ENCODE measurements at places on chromosomes 11 and 22.

- DNase-seq = no peak
Measured at GRCh38 chr11:112425121-112425520, 164.5 kb upstream of the PLET1 start.

DNA sequence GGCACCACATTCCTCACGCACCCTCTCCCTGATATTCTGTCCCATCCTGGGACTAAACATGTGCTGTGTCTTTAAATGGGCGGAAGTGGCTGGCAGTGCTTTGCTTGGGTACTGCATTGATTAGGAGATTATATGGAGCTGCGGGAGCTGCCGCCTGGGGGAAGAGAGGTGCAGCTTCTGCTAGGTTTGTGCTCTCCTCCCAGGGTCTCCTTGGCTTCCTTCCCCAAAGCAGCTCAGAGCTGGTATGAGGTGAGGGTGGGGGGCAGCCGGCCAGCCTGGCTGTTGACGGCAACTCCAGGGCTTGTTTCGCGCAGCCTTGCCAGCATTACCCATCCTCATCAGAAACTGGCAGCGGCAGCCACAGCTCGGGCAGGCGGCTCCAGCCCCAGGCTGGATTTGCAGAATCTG is 95.4 kb downstream of the GRAMD1B start:
- no peak for DNase-seq

DNA sequence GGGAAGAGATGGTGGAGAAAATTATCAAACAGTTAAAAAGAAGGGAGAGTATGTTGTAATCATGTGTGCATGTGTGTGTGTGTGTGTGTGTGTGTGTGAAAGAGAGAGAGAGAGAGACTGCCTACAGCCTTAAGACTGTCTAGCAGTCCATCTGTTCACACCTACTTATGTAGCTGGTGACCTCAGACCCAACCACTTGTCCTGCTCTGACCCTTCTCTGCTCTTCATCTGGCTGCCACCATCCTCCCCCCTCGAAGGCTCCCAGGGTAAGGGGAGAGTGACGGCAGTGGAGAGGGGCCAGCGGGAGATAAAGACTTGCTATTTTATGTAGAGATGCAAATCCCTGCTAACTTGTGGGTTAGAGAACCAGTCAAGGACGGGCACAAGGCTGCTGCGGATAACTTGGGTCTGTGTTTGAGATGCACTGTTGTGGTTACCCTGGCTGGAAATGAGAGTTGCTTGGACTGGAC is 24.9 kb upstream of the GRAMD1B start:
- no peak for DNase-seq

GRCh38 chr11:117980720-117981119 is 5.5 kb upstream of the IL10RA start:
- DNase-seq = no peak

DNA sequence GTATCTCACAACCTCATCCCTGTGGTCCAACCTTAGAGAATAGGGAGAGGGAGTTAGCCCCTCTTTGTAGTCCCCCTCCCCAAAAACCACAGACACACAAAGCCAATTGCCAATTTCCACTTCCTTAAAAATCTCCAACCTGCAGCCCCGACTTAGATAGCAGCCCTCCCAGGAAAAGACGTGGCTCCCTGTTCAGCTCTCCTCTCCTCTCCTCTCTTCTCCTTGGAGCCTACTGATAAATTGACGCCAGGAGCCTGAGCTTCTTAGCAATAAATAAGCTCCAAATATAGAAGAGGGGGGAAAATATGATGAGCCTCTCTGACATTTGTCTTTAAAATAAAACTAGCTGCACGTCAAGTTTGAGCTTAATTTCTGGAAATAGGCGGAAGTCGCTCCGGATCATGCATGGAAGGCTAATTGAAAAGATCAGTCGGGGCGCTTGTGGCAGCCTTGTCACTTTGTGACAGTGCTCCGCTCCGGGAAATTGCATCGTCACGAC is 7.3 kb downstream of the PAX6 start:
- no peak for DNase-seq

DNA sequence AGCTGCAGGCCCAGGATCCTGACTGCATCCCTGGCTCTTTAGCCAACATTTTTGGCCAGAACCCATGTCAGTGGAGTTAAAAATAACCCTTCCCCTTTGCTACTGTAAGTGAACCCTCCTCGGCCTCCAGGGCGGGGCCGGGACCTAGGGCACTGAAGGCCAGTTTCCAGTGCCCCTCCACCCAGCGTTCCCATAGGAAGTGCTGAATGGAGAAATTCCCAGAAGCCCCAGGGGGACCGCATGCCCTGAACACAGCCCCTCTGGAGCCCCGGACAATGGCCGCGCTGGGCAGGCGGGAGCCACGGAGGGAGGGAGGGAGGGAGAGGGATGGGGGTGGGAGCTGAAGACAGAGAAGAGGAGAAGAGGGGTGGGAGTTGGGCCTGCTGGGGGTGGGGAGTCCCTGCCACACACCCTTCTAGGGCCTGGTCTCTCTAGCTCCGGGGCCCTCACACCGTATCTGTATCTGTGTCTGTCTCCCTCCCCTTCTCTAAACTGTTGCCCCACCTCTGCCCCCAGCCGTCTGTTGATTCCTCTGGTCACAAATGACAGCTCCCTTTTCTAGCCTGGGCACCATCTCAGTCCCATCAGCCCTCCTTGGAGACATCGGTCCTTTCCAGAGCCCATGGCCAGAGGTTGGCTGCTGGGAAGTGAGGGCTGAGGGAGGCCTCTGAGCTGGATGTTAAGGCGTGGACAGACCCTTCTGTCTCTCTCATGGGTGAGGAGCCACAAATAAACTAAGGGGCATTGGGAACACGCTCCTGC is 10.9 kb downstream of the PDGFB start:
- DNase-seq = no peak

GRCh38 chr11:35794850-35795249 is 132.3 kb downstream of the TRIM44 start:
- DNase-seq = no peak

DNA sequence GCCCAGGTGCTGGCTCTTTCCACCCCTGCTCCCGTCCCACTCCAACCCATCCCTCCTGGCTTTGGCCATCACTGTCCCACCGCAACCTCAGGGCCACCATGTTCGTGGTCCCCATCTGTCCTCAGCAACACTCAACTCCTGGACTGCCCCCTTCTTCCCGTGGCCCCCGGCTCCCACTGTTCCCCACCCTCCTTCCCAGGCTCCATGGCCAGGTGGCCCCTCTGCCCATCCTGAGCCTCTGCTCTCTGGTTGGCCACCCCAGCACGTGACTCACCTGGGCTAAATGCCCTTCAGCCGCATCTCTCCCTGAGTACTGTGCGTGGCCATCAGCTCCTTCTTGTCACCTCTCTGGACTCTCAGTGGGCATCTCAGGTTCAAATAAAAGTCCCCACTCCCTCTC is 41.6 kb upstream of the PHF21B start:
- DNase-seq = no peak

DNA sequence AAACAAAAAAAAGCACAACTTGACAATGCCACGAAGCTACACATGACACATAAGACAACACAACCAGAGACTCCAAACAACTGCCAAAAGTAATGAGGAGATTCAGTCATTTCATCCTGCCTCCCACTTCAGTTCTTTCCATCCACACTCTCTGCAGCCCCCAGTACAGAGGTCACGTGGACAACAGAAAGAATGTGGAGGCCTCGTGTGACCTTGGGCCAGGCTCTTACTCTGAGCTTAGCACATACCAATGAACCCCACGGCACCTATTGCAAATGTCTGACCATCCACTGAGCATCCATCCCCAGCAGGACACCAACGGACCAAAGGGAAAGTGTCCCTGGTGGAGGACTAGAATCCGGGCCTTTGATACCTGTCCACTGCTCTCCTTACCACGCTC is 12.5 kb downstream of the CBX7 start:
- no peak for DNase-seq

DNA sequence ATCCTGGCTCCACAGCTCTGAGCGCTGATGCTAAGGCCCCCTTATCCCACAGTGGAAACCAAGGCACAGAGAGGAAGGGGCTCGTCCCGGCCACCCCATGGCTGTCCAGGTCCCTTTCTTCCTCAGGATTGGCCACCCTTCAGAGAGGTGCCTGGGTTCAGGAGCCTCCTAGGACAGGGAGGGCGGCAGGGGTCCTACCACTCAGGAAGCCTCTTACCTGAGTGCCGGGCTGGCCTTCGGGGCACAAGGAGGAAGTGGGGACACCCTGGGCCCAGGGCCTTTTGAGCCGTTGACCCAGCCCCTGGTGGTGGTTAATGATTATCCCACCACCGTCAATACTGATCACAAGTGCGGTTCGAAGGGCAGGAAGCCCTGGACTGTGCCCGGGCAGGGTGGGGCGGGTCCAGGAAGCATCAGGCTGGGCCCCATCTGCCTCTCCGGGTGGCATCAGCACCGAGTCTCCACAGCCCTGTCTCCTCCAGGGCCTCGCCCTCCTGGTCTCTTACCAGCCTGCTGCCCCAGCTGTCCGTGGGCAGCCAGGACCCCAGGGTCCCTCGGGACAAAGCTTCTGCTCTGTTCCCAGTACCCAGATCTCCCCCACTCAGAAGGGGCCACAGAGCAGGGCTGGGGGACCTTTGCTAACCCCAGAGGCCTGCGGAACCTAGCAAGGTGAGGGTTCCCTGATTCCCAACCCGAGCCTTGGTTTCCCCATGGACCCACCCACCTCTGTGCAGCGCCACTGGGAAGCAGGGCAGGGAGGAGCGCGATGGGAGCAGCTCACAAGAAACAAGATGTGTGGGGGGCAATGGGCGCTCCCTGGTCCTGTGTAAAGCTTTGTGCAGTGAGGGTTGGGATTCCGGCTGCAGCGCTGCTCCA is 15.0 kb upstream of the EHD1 start:
- no peak for DNase-seq

DNA sequence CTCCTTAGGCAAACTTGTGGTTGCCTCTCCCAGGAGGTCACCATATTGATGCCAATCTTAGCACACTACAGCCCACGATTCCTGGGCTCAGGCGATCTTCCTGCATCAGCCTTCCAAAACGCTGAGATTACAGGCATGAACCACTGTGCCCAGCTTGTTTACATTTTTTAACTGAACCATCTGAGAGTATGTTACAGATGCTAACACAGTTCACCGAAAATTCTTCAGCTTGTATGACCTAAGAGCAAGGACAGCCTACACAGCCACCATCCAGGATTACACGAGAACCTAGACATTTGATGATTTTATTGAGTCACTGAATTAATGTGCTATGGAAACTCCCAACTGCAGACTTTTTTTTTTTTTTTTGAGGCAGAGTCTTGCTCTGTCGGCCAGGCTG is 5.8 kb upstream of the LGALS1 start:
- DNase-seq = no peak

DNA sequence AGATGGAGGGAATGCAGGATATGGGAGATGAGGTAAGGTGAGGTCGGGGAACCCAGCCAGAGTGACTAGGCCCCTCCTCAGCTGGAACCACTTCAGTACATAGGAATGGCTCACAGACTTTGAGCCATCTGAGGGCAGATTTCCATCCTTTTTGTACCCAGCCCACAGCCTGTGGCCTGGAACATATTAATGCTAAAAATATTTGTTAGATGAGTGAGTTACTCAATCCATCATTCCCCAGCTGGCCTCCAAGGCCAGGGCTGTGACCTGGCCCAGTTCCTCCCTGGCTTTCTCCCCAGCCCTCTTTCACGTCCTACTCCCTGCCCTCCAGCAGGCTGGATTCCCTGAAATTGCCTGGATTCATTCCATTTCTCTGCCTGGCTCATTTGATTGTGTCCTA is 57.2 kb upstream of the PRDM11 start:
- DNase-seq = no peak

DNA sequence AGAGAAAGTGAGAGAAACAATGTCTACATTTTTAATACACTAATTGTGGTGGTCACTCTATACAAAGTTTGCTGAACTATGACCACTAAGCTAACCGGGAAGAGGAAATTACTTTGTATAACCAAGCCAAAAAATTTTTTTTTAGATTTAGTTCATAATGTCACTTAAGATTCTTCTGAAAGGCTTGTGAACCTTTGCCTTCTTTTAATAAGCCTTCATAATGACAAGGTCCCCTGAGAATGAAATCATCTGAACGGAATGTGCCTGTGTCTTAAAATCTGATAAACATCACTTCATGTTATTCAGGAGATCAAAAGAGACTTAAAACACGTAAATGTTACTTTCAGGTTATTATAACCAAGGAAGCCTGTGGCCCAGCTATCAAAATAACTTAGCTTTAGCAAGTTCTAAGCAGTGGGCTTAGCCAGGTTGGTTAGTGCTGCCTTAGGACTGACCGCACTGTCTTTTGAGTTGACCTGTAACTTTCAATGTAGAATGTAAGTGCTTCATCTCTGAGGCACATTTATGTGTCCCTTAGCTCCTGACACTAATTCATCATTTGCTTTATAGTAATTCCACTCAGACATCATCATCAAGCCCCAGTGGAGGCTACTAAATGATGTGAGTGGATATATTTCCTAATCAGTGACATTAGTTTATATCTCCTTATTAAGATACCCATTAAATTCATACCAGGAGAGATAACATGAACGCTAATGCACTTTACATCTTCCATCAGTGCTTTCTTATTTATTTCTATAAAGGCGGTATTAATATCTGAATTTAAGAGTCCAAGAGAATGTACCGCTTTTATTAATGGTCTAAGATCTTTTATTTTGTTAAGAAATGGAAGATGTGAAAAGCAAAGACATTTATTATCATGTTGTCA is 122.5 kb downstream of the WNT11 start:
- no peak for DNase-seq

DNA sequence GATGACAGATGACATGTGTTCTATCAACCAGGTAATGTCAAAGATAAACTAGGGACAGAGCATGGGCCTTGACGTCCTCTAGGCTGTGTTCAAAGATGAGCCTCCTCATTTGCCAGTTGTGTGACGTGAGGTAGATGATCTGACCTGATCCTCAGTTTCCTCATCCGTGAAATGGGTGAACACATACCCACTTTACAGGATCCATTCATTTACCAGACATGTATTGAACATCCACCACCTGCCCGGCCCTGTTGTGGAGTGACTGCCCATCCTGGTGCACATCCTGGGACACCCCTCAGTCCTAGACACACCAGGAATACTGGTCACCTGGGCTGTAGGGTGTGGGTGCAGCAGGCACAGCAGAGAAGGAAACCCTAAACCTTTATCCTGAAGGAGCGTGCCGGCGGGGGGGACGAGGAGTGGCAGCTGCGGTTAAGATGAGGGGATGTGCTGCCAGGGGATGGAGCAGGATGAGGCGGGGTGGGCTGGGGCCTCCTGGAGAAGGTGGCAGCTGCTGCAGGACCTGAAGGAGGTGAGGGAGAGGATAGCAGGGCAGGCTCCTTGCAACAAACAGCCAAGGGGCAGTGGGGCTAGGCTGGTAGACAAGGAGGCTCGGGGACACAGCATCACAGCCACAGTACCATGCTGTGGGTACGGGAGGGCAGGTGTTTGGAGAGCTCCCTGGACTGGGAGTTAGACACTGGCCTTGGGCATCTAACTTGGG is 8.4 kb downstream of the CLDN5 start:
- no peak for DNase-seq
